ENCODE measurements at places on chromosomes 3 and 15.
A peak's percentile ranks its signal among the peaks of the same experiment; 100 is the strongest.

GRCh38 chr3:66723231-66723630, 222.4 kb upstream of the LRIG1 start:
- no peak for DNase-seq

- DNase-seq: no peak
These were observed 18.4 kb downstream of the GYG1 start for GRCh38 chr3:149009732-149010131.

GRCh38 chr15:54772663-54773062, 424.1 kb downstream of the RSL24D1 start:
- no peak for DNase-seq

- no peak for DNase-seq
These were observed 5.7 kb upstream of the PLSCR1 start for GRCh38 chr3:146550070-146550615.

DNA sequence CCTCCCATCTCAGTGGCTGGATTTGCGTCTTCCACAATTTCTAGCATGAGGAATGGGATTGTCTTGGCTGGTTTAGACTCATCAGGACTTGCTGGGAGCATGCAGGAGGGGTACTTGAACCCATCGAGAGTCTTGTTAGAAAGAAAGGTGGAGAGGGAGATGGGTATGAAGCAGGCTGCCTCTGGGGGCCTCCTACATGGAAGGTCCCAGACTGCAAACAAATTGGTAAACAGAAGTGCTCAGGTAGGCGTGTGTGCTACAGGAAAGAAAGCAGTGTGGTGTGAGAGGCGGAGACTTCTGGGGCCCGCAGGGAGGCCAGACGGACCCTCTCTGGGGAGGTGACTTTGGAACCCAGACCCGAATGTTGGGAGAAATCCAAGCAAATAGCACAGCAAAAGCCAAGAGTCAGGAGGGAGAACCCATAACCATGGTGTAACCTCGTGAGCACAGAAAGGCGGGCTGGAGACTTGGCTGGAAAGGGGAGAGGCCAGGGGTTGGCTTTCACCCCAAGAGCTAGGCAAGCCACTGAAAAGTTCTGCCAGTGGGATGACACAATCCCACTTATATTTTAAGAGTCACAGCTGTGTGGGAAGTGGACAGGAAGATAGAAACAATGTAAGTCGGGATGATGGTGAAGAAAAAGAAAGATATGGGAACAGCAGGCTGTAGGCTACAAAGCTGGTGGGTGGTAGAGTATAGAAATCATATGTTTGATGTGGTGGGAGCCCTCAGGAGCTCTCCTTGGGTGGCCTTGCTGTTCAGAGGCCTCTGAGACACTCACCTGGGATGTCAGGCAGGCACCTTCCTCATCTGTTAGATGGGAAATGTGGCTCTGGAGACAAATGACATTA, 130.1 kb upstream of the PRR20G start:
- peak; percentile 4 for DNase-seq

DNA sequence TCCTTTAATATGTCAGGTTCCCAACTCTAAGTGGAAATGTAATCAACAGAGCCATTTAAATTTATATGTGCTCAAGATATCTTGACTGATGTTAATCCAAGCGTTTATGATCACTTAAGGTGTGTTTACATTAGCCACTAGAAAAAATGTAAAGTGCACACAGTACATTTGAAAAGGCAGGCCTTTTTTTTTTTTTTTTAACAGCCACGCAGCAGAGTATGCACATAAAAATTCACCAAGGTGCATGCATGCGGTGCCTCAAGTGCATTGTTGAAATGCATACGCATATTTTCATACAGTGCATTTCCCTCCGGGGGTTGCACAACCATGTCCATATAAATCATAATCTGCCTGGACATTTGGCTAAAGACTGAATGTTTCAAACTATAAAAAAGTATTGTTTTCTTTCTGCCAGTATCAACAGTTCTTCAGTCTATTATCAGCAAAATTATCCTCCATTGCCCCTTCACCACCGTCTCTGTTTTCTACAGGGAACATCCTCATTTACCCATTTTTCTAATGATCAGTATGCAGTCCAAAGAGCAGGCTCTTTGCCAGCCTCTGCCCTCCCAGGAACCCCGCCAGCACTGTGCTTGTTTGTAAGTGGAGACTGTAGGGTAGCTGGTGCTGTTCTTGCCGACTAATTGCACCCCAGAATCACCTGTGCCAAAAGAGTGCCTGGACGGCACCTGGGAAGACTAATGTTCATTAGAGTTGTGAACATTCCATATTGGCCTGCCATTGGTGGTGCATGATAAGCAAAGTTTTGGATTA, 611.2 kb upstream of the CFAP20DC start:
- DNase-seq: no peak

GRCh38 chr15:74682954-74683353, 12.9 kb downstream of the EDC3 start:
- no peak for DNase-seq
